ENCODE measurements at places on chromosomes 13 and 19.

- no peak for DNase-seq
These were observed 93.0 kb downstream of the SLC7A1 start for GRCh38 chr13:29502391-29503008.

- DNase-seq, result no peak
These were observed 12.7 kb downstream of the ARHGAP45 start for GRCh38 chr19:1079566-1080111.

DNA sequence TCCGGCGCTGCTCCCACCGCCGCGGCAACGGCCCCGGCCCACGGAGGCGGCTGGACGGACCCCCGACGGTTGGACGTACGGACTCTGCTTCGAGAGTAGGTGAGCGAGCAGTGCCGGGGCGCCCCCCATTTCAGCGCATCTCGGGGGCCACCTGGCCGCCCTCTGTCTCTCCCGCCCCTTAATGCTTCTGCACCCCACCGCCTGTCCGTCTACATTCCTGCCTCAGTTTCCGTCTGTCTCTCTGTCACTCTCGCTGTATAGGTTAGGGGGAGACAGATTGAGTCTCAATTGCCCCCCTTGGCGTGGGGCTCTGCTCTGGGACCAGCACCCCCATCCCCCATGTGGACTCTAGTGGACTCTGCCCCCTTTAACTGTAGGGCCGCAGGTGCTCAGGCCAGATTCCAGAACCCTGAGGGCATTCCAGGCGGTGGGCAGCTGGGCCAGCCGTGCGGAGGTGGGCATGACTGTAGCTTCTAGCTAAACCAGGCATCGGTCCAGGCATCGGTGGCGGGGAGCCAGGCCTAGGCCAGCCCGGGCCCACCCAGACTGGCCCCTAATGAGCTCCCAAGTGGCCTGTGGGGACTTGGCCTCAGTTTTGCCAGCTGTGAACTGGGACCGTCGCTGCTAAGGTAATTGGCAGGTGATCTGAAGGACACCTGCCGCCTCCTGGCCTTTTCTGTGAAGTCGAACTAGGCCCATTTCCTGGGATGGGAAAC lies 373 bp downstream of the TNFAIP8L1 start:
- DNase-seq, result no peak

DNA sequence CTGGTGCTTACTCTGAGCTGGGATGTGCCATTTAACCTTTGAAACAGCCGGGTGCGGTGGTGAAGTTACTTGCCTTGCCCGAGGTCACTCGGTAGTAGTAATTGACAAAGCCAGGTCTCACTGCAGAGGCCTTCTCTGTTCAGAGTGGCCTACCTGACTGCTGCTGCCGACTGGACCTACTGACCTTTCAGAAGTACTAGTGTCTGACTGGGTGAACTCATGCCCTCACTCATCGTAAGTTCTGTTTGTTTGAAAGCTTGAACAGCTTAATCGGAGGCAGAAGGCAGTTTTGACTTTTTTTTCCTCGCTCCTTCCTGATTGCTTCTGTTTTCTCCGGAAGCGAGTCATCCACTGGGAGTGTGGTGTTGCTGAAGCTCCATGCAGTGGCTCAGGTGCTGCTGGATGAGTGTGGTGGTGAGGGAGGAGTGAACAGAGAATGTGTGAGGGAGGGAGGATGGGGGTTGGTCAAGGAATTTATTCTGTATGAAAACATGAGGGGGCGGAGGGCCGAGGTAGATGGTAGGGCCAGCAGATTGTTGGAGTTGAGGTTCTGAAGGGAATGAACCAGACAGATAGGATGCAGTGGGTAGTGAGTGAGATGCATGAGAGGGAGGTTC lies 2.7 kb downstream of the SPINT2 start:
- no peak for DNase-seq

DNA sequence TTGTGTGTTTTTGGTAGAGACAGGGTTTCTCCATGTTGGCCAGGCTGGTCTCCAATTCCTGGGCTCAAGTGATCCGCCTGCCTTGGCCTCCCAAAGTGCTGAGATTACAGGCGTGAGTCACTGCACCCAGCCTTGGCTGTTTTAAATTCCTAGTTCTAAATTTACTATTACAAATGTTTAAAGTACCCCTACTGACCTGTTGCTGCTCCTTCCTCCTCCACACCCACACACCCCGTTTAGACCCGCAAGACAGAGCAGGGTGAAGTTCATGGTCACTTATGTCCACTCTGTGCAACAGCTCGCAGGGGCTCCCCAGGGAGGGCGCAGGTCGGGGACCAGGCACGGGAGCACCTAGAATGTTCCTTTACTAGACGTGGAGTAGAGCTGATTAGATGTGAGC lies 28.7 kb downstream of the TMEM161A start:
- no peak for DNase-seq

- DNase-seq, result no peak
These were observed 50.4 kb downstream of the MYO9B start for GRCh38 chr19:17125728-17126677.

DNA sequence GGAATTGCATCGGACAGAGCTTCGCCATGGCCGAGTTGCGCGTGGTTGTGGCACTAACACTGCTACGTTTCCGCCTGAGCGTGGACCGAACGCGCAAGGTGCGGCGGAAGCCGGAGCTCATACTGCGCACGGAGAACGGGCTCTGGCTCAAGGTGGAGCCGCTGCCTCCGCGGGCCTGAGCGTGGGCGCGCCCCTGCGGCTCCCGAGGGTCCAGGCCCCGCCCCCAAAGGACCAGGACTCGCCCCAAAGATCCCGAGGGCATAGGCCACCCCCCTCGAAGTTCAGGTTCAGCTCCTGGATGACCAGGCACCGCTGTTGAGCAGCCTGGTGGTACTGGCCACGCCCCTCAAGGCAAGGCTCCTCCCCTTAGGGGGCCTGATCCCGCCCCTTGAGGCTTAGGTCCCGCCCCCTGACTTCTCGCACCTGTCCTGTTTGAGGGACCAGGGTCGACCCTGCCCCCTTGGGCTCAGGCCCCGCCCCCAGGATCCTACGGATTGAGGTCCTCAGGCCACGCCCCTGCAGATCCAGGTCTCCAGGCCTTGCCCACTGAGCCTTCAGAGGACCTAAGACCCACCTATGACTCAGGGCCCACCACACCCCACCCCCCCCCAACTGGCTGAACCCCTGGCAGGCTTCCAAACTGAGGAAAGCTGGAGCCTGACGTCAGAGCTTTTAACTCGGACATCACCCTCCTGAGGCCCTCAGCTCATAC lies 43.1 kb downstream of the CYP4F22 start:
- no peak for DNase-seq

GRCh38 chr13:91304741-91305140 lies 42.7 kb upstream of the MIR17HG start:
- DNase-seq, result no peak

DNA sequence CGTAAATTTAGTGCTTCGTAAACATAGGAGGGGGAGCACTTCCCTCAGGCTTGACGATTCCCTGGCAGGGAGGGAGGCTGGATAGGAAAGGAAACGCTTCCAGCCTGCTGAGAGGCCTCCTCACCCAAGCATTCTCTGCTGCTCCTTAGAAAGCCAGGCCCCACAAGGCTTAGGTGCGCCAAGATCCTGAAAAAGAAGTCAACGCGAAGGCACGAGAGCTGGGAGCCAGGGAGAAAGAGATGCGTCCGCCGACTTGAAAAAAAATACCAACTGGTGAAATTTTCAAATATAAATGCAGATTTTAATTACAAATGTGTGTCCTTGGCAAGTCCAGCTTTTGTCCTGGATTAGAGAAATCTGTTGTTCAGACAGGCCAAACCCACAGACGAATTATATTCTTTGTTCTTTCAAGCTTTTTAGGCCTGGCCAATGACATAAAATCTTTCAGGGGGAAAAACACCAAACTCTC lies 64.0 kb downstream of the ALOX5AP start:
- no peak for DNase-seq
